Stimulated activated CD4-positive, alpha-beta T cell treated with anti-CD3 and anti-CD28 coated beads, Interleukin-15, amount 100 ng/mL, for 48 hours (primary cell): ENCODE measurements at places on chromosomes 7 and 10.

DNA sequence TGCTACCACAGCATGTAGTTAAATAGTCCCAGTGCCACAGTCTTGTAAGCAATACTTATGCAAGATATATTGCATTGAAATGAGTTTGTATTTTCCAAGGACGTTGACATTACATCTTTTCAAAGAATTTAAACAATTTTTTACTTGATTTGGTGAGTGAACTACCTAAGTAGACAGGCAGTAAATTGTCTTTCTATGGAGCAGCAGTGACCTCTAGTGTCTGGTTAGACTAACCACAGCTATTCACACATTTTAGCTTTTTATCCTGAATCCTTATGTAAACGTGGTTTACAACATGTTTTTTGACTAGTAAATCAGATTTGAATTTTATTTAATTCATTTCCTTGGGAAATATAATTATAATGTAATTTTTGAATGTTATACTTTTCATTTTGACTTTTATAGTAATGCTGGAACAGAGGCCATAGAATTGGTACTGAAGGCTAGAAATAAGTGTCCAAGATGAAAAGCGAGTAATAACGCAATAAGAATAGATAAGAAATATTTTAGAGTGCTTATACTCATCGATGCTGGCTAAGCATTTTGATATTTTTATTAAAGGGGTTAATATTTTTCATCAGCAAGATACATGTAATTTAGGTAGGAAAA is 5.6 kb downstream of the LRRTM3 start:
- DNase-seq = no peak

DNA sequence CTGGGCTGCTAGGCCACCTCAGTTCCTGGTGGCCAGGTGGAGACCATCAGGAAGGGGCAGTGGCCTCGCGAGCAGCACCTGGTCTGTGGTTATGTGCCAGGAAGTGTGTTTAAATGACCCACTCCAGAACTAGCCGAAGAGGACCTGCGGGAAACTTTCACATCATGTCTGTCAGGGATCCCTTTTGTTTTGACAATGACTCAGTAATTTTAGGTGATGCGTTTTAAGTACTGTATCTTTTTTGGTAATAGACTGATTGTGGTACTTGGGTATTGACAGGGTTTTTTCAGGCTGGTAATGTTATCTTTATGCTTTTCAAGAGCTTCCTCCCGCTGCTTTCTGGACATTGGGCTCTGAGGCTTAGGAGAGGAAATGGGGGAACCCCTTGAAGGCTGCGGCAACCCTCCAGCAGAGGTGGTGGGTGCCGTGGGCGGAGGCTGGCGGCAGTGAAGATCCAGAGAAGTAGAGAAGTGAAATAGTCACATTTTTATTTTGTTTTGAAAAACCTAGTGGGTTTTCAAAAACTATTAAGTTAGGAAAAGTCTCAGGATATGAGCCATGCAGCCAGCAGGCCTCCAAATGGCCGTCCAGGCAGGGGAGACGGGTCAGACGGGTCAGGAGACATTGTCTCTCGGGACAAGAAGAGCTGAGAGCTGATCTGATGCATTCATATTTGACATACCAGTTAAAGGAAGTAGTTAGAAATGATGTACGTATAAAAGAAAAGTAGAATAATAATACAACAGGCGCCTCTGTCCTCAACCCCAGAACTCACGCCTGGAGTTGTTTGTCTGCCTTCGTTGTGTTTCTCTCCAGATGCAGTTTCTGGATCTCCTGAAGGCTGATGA is 27.7 kb downstream of the PPP2R2D start:
- DNase-seq = no peak

GRCh38 chr7:111439977-111440376 is 122.3 kb downstream of the IMMP2L start:
- DNase-seq = no peak

DNA sequence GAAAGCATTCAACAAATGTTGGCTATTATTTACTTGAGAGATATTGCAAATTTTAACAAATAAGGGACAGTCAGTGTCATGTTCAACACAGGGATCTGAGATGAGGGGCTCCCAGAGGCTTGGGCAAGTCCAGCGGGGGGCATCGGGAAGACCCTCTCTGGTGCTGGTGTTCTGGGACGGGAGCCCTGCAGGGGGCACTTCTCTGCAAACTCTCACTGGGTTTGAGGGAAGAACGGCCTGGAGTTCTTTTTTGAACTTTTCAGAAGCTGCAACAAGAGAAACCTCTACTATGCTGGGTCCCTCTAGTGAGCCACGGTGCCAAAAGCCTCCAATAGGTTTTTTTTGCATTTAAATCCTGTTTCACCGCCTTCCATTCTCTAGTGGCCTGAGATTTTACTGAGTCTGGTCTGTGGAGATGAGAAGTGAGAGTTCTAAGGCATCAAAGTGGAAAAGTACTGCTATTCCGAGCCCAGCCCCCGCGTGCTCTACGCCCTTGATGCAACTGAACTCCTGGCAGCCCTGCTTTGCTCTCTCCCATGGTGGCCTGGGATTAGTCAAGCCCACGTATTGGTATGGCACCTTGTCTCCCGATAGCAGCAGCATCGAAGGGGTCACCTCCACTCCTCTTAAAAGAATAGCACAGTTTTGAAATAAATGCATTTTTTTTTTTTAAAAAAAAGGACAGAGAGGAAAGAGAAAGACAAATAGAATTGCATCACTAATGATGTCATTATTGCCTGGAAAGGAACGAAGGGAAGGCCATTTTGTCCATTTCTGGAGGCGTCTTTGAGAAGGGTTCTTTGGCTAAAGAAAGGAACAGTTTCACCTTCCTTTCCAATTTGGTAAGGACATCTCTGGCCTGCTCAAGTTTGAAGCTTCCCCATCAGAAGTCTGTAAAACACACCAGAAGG is 43.5 kb downstream of the CLEC2L start:
- no peak for DNase-seq

DNA sequence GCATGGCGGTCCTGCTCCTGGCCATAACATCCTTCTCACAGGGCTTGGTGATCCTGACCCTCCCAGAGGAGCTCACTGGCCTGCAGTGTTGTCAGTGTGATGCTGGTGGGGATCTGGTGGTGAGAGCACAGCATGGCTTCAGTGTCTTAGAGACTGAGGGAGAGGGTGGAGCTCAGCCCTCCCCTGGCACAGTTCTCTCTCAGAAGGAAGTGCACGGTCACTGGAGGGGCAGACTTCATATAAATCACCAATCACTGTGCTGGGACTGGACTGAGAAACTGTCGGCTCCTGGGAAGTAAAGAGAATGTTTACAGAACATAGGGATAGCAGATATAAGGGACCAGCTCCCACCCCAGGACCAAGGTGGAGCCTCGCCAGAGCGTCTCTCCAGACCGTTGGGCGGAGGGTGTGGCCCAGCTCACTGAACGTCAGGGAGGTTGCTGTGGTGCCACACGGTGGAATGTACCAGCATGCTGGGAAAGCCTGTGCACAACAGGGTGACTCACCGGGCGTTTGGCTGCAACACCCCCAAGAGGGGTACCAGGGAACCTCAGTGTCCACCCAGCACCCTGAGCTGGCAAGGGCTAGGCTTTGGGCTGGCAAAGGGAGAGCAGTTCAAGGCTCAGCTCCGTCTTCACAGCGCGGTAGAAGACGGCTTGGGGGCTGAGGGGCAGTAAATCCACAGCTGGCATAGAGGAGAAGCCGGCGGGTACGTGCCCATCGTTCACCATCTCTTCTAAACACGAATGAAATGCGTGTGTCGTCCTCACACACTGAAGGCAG is 8.8 kb upstream of the GET4 start:
- DNase-seq = no peak

DNA sequence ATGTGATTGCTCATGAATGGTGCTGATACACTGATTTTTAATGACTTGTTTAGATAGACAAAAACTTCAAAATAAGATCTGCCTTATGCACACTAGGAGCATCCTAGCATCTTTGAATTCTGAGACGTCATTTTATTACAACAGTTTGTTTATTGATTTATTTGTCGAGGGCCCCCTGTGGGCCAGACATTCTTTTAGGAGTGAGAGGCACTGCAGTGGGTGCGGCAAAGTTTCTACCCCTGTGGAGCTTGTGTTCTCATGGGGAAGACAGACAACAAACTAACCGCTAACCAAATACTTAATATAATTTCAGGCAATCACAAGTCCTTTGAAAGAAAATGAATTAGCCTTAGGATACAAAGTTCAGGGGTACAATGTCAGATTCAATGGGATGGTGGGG is 363.1 kb downstream of the RPS24 start:
- no peak for DNase-seq

DNA sequence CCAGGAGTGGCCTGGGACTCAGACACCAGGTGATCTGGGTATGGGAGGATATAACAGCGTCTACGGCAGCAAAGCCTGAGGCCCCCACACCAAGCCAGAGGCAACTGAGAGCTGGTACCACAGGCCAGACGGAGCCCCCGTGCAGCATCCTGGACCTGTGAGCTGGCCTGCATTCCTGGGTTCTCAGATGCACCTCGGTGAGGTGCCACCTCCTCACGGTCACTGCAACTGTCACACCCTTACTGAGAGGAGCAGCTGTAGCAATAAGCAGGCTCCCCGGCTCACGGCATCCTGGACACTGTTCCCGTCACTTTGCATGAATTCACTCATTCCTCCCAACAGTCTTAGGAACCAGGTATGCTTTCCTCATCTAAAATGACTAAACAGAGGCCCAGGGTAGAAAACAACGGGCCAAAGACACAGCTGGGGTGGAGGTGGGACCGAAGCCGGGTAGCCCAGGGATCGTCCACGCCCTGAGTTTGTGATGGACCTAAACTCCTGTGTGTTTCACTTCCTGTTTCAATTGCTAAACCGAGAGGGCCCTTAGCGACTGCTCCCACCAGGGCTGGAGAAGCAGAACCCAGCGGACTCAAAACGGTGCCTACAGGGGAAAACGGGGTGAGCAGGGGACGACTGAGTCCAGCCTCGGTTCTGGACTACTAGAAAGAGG is 98.7 kb downstream of the CTBP2 start:
- DNase-seq = no peak

GRCh38 chr7:39301543-39301942 is 264.7 kb upstream of the YAE1 start:
- no peak for DNase-seq

DNA sequence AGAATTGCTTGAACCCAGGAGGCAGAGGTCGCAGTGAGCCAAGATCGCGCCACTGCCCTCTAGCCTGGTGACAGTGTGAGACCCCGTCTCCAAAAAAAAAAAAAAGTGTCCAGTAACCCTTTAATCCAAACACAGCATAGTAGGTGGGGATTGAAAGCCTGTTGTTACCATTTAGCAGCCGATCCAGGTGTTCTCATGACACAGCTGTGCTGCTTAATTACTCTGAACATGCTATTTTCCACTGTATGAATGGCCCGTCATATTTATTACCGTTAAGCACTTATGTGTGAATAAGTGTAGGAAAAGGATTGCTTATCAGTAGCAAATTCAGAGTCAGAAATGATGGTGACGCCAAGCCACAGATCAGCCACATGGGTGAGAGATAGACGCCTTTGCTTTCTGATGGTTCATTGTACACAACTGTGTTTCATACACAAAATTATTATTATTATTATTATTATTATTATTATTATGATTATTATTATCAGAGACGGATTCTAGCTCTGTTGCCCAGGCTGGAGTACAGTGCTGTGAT is 11.6 kb upstream of the ORAI2 start:
- no peak for DNase-seq

DNA sequence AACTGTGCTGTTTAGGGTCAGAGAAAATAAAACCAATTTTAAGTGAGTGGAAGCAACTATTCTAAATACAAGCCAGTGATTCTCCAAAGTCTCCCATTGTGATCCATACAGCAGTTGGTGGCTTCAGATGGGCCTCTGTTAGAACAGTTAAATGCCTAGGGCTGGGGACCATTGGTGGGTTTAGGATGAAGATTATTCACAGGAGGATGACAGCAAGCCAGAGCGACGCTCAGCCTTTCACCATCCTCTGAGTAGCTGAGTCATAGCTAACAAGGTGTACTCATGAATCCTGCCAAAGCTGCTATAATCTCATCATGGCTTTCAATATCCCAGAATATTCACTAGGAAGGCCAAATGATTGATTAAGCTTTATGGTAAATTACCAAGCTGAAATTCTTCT is 39.6 kb downstream of the STARD3NL start:
- DNase-seq = no peak

DNA sequence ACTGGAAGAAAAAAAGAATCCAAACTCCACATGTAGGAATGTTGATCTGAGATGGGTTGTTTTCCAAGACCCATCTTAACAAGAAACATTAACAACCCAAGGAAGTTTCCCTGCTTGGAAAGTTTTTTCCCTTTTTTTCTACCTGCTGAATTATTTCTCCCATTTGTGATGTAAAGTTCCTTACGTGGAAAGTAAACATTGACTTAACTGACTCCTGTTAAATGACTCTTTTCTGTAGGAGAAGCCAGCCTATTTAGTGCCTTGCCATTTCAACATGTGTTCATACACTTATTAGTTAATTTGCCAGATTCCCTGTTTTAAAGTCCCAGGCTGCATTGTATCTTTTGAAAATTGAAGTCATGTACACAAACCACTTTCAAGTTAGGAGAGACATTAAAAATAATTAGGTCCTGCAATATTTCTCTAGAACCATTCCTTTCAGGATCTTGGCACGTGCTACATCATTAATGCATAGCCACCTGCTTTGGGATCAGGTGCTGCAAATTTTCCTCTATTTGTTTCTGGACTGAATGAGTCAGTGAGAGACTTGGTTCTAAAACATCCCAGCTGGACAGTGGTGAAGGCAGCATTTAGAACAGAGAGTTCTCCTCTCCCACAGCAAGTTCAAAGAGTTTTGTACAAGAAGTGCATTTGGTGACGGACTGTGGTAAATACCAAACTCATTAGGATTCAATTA is 698.5 kb downstream of the SUGCT start:
- no peak for DNase-seq

DNA sequence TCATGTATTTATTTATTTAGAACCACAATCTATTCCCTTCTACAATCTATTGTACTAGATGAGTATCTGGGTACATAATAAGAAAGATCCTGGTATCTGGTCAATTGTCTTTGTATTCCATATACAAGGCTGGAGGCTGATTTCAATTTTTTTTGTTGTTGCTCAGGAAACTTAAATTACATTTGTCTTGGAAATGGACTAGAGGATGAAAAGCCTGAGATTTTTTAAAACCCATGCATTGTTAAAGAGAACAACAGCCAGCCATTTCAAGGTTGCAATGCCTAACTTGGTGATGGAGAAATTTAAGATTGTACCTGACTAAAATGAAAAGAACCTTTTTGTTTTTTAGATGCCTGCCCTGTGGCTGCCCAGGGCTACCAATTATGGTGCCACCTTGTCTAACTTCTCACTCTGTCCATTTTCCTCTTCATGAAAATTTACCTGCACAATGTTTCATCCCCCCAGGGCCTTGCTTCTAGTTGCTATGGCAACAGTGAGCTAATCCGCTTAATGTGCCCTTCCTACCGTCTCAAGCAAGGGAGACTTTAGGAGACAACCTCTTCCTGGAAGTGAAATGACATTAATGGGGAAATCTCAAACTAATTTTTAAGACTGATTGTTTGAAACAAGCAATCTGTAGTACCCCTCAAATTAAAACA is 203.7 kb upstream of the PHYHIPL start:
- DNase-seq = no peak

- DNase-seq = no peak
Observed at GRCh38 chr7:24035366-24036032, 248.5 kb upstream of the NPY start.

DNA sequence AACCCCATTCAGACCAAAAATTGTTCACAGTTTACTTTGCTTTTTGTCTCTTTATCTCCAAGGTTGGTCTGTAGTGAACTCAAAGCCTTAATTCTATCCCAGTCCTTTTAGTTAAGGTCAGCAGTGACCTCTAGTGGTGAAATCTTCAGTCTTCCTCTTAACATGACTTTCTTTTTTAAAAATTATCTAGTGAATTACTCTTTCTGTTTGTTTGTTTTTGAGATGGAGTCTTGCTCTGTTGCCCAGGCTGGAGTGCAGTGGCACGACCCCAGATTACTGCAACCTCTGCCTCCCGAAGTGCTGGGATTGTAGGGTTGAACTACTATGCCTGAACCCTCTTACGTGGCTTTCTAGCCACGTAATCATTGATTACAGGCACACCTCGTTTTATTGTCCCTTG is 25.0 kb downstream of the ZNF487 start:
- no peak for DNase-seq
